ENCODE measurements at places on chromosomes 11 and 22.

- no peak for DNase-seq
These were observed 22.0 kb downstream of the POU2F3 start for GRCh38 chr11:120261931-120262330.

GRCh38 chr22:38739300-38740055, 16.3 kb downstream of the SUN2 start:
- DNase-seq = no peak

- no peak for DNase-seq
These were observed 9.0 kb downstream of the CLPB start for GRCh38 chr11:72425053-72425980.

GRCh38 chr11:10916665-10917064, 58.8 kb upstream of the ZBED5 start:
- no peak for DNase-seq

DNA sequence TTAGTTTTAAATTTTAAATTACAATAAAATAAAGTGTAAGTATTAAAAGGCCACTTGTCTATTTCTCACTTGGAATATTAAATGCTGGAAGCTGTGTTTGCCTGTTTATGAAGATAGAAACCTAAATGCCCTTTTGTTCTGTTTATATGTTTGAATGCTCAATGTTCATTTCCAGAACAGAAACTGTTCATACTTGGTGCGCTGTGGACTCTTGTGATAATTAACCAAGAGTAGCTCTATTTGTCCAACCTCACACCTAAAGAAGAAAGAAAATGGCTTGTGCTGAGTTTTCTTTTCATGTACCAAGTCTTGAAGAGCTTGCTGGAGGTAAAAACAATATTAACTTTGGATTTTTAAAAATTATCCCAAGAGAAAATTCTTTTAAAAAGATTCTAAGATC, 5.7 kb downstream of the C11orf54 start:
- no peak for DNase-seq

All from stimulated activated CD8-positive, alpha-beta memory T cell treated with anti-CD3 and anti-CD28 coated beads, Interleukin-12 subunit alpha, Interleukin-12 subunit beta, amount 100 ng/mL, for 1 hour (primary cell).